Sigmoid colon (tissue), 7 donors: ENCODE measurements at places on chromosomes 2 and 18. TPM values are rescaled to one million over a fixed set of nuclear protein-coding genes. Genes with fewer than 3 reads are reported as not detected.
A peak's percentile ranks its signal among the peaks of the same experiment; 100 is the strongest.

MROH2A gene
- not detected for polyA plus RNA-seq

GALNT14 gene
- polyA plus RNA-seq: not detected

ALLC gene
- not detected for polyA plus RNA-seq

CFAP210 gene
- polyA plus RNA-seq: 0.04 TPM

- DNase-seq: no peak
Observed at GRCh38 chr2:238711346-238711745, 136.5 kb upstream of the TWIST2 start.

DNA sequence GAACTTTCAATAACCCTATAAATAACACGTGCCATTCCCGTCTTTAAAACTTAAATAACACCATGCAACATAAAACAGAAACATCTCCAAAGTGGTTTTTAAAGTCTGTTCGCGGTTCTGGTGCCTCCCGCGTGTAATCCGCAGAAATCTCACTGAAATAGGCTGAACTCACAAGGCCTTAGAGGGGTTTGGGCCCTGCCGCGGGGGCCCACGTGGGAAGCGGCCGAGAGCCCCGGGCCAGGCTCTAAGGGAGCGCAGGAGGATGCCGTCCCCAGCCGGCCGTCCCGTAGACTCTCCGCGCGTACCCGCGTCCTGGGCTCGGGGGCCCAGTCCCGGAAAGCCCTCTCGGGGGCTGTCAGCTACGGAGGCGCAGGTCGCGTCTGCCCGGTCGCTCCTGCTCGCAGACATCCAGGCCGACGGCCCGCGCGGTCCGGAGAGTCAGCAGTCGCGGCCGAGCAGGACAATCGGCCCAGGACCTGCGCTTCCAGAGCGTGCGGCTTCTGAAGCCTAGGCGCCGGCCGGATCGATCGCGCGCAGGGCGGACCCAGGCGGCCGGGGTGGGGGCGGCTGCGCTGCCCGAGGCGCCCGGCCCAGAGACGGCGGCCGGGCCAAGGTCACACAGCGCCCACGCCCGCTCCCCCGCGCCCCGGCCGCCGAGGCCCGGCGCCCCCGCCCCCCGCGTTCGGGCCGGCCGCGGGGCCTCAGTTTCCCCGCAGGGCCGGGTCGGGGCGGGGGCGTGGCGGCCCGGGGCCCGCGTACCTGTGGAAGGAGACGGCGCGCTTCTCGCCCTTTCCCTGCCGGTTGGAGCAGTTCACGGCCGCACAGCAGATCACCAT is 558 bp downstream of the THAP4 start:
- DNase-seq: peak; percentile 75

- no peak for DNase-seq
Observed at GRCh38 chr2:44798139-44798659, 143.3 kb upstream of the SIX3 start.

DNA sequence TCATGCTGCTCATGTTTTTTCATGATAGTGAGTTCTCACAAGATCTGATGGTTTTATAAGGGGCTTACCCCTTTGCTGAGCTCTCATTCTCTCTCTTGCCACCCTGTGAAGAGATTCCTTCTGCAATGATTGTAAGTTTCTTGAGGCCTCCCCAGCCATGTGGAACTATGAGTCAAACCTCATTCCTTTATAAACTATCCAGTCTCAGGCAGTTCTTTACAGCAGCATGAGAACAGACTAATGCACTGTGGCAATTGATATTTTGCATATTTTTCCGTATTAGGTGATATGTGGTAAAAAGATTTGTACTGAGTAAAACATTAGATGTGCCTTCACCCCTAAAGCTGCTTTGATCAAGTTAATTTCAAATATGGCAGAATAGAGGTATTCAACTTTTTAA is 48.8 kb downstream of the RAB27B start:
- no peak for DNase-seq

DNA sequence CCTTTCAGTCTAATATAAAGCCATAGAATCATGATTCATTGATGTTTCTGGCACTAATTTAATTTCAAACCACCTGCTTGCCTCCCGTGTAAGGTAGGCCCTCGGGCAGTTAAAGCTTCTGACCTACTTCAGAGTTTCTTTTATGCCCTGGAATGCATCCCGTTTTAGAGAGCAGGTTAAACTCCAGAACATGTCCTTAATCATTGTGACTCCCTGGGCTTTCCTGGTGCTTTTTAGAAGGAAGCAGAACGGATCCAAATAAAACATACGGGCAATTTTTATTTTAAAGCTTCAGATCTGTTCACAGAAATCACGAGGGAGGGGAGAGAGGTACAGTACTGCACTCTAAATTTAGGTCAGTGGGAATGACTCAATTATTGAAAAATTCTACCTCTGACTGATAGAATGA is 134.8 kb downstream of the GCA start:
- DNase-seq: no peak

DNA sequence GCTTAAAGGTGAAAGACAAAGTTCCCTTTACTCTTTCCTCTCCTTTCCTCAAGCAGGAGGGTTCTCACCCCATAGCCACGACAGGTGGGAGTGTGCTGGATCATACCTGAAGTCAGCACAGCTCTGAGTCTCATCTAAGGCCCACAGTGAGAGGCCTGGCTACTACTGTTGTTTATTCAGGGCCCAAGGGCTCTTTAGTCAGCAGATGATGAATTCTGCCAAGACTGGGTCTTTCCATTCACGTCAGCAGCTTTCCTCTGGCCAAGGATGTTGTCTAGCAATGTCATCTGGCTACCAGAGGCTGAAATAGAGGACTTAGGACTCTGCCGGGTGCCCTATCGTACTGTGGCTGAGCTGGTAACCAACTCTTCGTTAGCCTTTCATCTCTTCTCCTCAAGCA is 308.4 kb upstream of the THUMPD2 start:
- no peak for DNase-seq

DNA sequence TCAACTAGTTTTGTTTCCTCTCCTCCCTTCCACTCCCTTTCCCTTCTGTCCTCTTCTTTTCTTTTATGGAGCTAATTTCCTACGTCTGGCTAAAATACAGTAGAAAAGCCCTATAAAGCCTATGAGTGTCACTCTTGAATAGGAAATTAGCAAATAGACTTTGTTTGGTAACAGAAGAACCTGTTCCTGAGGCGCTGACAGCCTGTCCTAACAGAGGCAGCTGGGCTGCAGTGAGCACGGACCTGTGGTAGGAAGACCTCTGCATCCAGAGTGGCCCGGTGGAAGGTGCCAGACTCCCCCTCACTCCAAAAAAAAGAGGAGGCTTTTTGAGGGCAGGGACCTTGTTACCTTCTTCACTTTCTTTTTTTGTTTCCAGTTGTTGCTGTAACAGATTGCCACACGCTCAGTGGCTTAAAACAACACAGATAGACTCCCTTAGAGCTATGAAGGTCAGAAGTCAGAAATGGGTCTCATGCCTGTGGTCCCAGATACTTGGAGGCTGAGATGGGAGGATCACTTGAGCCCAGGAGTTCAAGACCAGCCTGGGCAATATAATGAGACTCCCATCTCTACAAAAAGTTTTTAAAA is 81.2 kb upstream of the TXNDC2 start:
- DNase-seq: no peak

DNA sequence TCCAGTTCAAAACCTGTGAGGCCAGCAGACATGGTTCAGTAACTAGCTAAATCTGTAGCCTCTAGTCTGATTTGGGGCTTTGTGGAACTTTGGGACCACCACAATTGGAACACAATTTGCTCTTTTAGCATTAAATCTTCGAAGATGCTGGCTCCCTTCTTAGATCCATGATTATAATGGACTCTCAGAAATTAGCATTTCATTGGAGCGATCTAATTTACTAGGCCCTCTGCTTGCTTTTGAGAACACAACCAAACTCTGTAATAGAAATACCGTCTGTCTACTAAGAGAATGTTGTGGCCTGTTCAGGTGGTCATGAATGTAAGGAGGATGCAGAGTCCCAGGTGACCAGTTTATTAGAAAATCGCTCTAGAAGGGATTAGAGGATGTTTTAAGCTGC is 70.2 kb upstream of the LYPD6B start:
- no peak for DNase-seq

DNA sequence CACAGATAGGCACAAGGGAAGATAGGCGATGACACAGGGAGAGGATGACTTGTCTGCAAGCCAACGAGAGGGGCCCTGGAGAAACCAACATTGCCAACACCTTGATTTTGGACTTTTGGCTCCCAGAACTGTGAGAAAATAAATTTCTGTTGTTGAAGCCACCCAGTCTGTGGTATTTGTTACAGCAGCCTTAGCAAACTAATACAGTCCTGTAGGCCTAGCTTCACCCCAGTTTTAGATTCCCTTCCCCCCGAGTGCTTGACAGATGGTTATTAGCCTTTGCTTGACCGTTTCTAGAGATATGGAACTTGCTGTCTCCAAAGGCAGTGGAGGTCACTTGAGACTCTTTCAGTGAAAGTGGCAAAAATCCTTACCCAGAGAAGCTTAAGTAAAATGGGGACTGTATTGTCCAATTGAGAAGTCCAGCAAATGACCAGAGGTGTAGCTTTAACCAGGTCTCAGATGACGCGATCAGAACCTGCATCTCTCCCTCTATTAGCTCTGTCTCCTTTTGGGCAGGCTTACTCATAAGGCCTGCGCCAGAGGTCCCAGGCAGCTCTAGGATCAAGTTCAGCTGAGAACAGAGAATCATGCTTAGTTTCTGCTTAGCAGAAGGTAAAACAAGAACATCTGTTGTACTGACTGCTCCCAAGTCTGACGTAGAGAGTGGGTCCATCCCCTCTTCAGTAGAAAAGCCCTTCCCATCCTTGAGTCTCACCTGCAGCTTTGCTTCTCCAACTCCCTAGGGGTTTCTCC is 50.4 kb downstream of the MFSD6 start:
- DNase-seq: no peak

GRCh38 chr2:74498500-74499266 is 720 bp downstream of the LBX2 start:
- DNase-seq: no peak

- no peak for DNase-seq
Observed at GRCh38 chr2:24731040-24731439, 62.2 kb downstream of the PTRHD1 start.

DNA sequence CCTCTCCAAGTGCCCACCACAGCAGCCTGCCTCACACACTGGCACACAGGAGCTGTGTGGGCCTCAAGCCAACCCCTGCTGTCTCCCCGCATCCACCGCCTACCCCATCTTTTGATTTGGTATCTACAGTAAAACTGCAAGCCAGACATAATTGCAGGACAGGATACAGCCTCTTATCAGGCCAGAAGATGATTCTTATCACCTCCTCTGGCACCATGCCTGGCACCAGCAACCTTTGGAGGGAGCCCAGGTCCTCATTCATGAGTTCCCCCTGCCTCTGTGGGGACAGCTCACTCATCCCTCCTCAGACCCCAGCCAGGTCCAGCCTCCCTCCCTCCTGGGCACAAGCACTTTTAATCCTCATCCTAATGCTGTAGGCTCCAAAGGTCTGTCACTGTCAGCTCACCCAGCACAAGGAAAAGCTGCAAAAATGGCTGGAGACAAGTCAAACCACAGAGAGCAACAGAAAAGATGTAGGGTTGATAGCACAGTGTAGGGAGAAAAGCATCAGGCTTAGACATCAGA is 9.7 kb downstream of the RAB11FIP5 start:
- no peak for DNase-seq

DNA sequence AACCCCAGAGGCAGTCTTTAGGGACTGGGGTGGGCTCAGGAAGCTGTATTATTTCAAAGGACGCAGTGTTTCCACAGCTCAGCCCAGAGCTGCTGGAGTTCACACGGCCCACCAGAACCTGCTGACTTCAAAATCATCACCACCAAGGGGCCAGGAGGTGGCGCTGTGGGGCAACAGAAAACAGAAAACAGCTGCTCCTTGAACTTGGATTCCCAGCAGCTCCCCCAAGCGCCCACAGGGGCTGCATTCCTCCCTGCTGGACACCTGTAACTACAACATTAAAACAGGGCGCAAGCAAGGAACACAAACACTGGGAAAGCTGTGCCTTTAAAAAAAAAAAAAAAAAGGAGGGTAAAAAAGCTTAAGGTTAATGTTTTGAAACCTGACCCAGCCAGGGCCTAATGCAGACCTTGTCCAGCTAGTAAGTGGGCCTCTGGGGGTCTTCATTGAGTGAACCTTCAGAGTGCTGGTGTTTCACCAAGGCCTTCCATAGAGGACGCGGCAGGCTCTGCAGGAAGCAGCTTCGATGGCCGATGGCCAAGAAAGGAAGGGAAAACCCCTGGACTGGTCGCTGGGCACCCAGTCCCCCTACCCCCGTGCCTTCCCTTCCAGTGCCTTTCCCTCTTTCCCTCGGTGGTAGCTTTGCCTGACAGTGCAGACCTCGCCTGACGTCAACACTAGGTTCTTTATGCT is 25.9 kb downstream of the MLPH start:
- DNase-seq: peak; percentile 92
